Esophagus muscularis mucosa (tissue), 4 donors: ENCODE measurements at places on chromosomes 11 and 22. TPM values are rescaled to one million over a fixed set of nuclear protein-coding genes. Genes with fewer than 3 reads are reported as not detected.

DNA sequence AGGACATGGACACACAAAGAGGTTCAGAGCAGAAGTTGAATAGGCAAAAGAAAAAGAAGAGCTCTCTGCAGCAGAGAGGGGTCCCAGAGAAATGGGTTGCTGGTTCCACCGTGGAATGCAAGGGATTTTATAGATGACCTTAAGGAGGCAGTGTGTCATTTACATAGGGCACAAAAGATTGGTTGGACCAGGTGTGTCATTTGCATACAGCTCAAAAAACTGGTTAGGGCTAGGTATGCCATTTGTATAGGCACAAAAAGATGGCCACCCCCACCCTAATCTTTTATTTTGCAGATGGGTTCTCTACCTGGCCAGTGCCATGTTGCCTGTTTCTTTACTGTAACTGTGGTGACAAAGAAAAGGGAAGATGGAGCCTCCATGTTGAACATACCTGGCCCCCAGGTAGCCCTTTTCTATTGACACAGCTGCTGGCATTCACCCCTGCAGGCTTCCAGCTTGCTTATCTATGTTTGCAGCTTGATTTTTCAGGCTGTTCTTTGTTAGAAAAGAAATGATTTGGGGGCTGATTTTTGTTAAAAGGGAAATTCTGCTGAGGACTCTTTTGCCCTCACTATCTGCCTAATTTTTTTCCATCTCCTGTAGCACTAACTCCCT, 3.1 kb upstream of the CAVIN3 start:
- H3K4me1 ChIP-seq: peaks cover 41% of the 10 kb centered on the region
- DNase-seq: no peak
- no peaks in the 10 kb centered on the region for H3K36me3 ChIP-seq
- H3K27ac ChIP-seq: no peak overlapping the region

DNA sequence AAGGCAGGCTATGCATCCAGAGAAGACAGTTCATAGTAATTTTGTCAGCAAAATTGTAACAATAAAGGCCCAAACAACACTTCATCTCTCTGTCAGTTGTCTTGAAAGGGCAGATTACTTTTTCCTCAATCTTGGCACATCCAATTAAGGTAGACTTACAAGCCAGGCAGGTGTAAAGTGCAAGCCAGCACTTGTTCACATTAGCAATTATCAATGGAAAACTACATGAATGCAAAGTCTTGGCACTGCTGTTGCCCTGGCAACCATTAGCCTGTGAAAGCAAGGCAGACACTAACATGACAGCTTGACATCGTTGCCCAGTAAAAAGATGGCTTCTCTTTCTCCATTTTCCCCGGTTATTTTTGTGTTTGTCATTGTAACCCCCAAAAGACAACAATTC, 677.2 kb upstream of the TENM4 start:
- no peak overlapping the region for H3K4me3 ChIP-seq
- no peaks in the 10 kb centered on the region for H3K36me3 ChIP-seq
- no peak for DNase-seq
- no peak overlapping the region for H3K27ac ChIP-seq
- H3K4me1 ChIP-seq: no peaks in the 10 kb centered on the region

GRCh38 chr11:2076441-2076840, 62.7 kb downstream of the IGF2 start:
- H3K36me3 ChIP-seq: no peaks in the 10 kb centered on the region
- no peak for DNase-seq
- no peaks in the 10 kb centered on the region for H3K4me1 ChIP-seq
- H3K4me3 ChIP-seq: no peak overlapping the region

DNA sequence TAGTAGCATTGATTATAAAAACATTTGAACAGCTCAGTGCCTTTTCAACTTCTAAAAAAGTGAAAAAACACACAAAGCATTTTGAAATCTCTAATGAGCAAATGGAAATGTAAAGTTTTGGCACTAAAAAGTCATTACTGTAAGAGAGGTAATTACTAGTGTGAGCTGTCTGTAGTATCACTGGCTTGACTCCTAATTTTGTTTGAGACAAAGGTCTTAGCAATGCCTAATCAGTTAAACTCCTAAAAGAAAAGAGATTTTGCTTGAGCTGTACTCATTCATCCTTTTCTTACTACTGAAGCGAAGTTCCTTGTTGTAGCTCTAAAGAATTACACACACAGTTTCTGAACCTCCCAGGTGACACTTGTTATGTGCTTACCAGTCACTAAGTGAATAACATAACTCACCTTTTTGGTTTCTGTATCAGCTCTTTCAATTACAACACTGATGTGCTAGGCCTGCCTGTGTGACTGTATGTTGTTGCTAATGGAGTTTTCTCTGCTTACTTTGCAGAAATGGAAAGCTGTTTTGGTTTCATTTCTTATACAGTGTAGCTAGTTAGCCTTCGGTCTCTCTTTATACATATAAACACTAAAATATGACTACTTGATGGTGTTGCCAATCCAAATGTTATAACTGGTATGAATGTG, 924.4 kb upstream of the TENM4 start:
- H3K36me3 ChIP-seq: no peaks in the 10 kb centered on the region
- no peak for DNase-seq
- no peak overlapping the region for H3K4me3 ChIP-seq
- no peak overlapping the region for H3K27ac ChIP-seq
- H3K4me1 ChIP-seq: no peaks in the 10 kb centered on the region

GRCh38 chr22:18056807-18057474, 20.8 kb upstream of the PEX26 start:
- DNase-seq: no peak
- no peak overlapping the region for H3K4me3 ChIP-seq
- no peaks in the 10 kb centered on the region for H3K27me3 ChIP-seq
- no peaks in the 10 kb centered on the region for H3K36me3 ChIP-seq
- peak overlapping the region; percentile 85 for H3K27ac ChIP-seq

GRCh38 chr11:123640677-123641494, 13.5 kb downstream of the SCN3B start:
- no peaks in the 10 kb centered on the region for H3K4me1 ChIP-seq
- H3K36me3 ChIP-seq: no peaks in the 10 kb centered on the region
- no peak for DNase-seq
- H3K27ac ChIP-seq: no peak overlapping the region

GRCh38 chr22:33957086-33957485, 36.8 kb upstream of the LARGE1 start:
- H3K27me3 ChIP-seq: no peaks in the 10 kb centered on the region
- H3K27ac ChIP-seq: no peak overlapping the region
- no peak overlapping the region for H3K4me3 ChIP-seq
- H3K4me1 ChIP-seq: no peaks in the 10 kb centered on the region

DNA sequence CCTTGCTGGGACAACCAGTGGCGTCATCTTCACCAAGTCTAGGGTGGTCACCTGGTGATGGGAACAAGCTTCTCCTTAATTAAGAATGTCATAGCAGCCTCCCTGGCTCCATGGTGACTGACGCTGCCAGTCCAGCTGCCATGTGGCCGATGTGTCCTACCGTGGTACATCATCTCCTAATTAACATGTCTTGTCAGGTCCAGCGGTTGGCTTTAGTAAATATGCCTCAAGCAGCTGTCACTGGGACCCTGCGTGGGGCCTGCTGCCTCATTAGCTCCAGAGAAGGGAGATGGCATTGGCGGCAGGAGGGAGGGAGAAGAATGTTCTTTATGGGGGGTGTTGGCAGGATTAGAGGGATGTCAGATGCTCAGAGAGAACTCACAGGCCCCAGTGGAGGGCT, 271.9 kb downstream of the ST3GAL4 start:
- no peaks in the 10 kb centered on the region for H3K27me3 ChIP-seq
- H3K27ac ChIP-seq: no peak overlapping the region
- DNase-seq: no peak
- H3K4me1 ChIP-seq: no peaks in the 10 kb centered on the region

DNA sequence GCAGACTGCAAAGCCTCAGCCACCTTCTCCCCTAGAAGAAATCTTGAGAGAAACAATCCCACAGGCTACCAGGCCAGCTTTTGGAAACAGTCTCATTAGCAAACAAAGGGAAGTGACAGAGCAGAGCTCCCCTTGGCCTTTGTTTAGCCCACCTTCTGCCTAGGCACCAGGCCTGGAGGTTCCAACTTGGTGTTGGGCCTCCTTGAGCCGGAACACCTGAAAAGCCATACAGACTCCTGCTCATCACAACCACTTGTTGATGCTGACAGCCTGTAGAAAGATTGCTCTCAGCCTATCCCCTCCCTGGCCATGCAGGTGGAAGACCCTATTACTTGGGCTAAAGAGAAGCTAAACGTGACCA, 26.6 kb downstream of the KCNQ1OT1 start:
- peaks cover 32% of the 10 kb centered on the region for H3K4me1 ChIP-seq
- H3K36me3 ChIP-seq: no peaks in the 10 kb centered on the region
- H3K27ac ChIP-seq: no peak overlapping the region
- no peaks in the 10 kb centered on the region for H3K27me3 ChIP-seq
- no peak overlapping the region for H3K4me3 ChIP-seq

- H3K27me3 ChIP-seq: no peaks in the 10 kb centered on the region
- no peaks in the 10 kb centered on the region for H3K36me3 ChIP-seq
- H3K27ac ChIP-seq: no peak overlapping the region
- no peak overlapping the region for H3K4me3 ChIP-seq
- DNase-seq: no peak
Measured at GRCh38 chr22:44965171-44965570, 44.6 kb downstream of the PHF21B start.

GRCh38 chr22:24190159-24190540, 8.9 kb downstream of the SUSD2 start:
- no peaks in the 10 kb centered on the region for H3K27me3 ChIP-seq
- no peak overlapping the region for H3K4me3 ChIP-seq
- no peaks in the 10 kb centered on the region for H3K36me3 ChIP-seq
- peaks cover 8% of the 10 kb centered on the region for H3K4me1 ChIP-seq
- no peak for DNase-seq

DNA sequence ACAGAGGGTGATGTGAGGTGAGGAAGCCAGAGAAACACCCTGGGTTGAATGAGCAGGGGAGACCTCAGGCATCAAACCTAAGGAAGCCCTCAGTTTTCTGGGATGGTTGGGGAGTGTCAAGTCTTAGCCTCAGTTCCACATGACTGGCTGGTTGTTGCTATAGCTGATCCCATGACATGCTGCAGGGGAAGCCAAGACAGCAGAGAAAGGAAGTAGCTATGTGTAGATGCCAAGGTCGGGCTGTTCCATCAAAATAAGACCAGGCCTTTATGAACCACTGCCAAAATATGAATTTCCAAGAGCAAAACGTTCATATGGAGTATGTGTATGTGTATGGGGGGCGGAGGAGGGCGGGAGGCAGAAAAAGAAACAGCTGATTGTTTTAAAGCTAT, 11.6 kb downstream of the CD59 start:
- H3K27ac ChIP-seq: peak overlapping the region; percentile 67
- peaks cover 80% of the 10 kb centered on the region for H3K4me1 ChIP-seq
- H3K36me3 ChIP-seq: peaks cover 16% of the 10 kb centered on the region

GRCh38 chr11:76850130-76850529, 10.6 kb upstream of the ACER3 start:
- no peak for DNase-seq
- no peaks in the 10 kb centered on the region for H3K36me3 ChIP-seq
- H3K27ac ChIP-seq: no peak overlapping the region
- peaks cover 22% of the 10 kb centered on the region for H3K4me1 ChIP-seq
- H3K27me3 ChIP-seq: no peaks in the 10 kb centered on the region
- H3K4me3 ChIP-seq: no peak overlapping the region

- no peaks in the 10 kb centered on the region for H3K27me3 ChIP-seq
- no peaks in the 10 kb centered on the region for H3K4me1 ChIP-seq
- no peaks in the 10 kb centered on the region for H3K36me3 ChIP-seq
- H3K4me3 ChIP-seq: no peak overlapping the region
- H3K27ac ChIP-seq: no peak overlapping the region
- DNase-seq: no peak
Measured at GRCh38 chr11:78535920-78536319, 38.7 kb downstream of the NARS2 start.

DNA sequence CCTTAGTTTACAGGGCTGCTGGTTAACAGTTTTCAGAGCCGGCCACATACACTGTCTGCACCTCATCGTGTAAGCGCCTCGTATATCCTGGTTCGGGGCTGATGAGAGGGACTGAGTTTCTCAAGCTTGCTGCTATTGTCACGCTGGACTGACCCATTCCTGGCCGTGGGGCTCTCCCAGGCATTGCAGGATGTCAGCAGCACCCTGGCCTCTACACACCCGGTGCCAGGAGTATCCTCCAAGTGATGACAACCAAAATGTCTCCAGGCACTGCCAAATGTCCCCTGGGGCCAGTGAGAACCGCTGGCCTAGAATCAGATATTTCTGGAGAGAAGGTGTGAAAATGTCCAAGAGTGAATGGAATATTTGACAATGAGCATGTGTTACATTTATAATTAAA, 82.8 kb downstream of the ST3GAL4 start:
- no peaks in the 10 kb centered on the region for H3K36me3 ChIP-seq
- no peak for DNase-seq
- H3K27me3 ChIP-seq: peaks cover 8% of the 10 kb centered on the region
- peaks cover 5% of the 10 kb centered on the region for H3K4me1 ChIP-seq
- no peak overlapping the region for H3K4me3 ChIP-seq

GRCh38 chr11:86931548-86932258, 23.5 kb downstream of the FZD4 start:
- no peaks in the 10 kb centered on the region for H3K27me3 ChIP-seq
- DNase-seq: no peak
- no peaks in the 10 kb centered on the region for H3K36me3 ChIP-seq
- H3K4me3 ChIP-seq: no peak overlapping the region
- H3K4me1 ChIP-seq: peaks cover 55% of the 10 kb centered on the region
- H3K27ac ChIP-seq: peak overlapping the region; percentile 38

- H3K27ac ChIP-seq: peak overlapping the region; percentile 83
- no peak for DNase-seq
- no peaks in the 10 kb centered on the region for H3K27me3 ChIP-seq
- H3K4me1 ChIP-seq: peaks cover 59% of the 10 kb centered on the region
- no peaks in the 10 kb centered on the region for H3K36me3 ChIP-seq
- no peak overlapping the region for H3K4me3 ChIP-seq
Measured at GRCh38 chr11:62402960-62403730, 15.7 kb upstream of the SCGB1A1 start.

GRCh38 chr11:9616042-9616675, 42.7 kb downstream of the WEE1 start:
- no peaks in the 10 kb centered on the region for H3K27me3 ChIP-seq
- no peaks in the 10 kb centered on the region for H3K36me3 ChIP-seq
- DNase-seq: no peak
- H3K4me3 ChIP-seq: no peak overlapping the region
- H3K27ac ChIP-seq: no peak overlapping the region
- peaks cover 34% of the 10 kb centered on the region for H3K4me1 ChIP-seq

- H3K4me1 ChIP-seq: peaks cover 15% of the 10 kb centered on the region
- H3K27me3 ChIP-seq: no peaks in the 10 kb centered on the region
- H3K4me3 ChIP-seq: no peak overlapping the region
- no peak overlapping the region for H3K27ac ChIP-seq
- no peaks in the 10 kb centered on the region for H3K36me3 ChIP-seq
- DNase-seq: no peak
Measured at GRCh38 chr11:64558065-64558745, 32.8 kb upstream of the SLC22A12 start.

The SCN4B gene
- total RNA-seq: 3.7 TPM

The KRTAP5-1 gene
- not detected for total RNA-seq

The ST14 gene
- total RNA-seq: 2.3 TPM

The RNF26 gene
- 22.0 TPM for total RNA-seq

The SYNGR1 gene
- total RNA-seq: 29.4 TPM

The PDGFD gene
- total RNA-seq: 4.7 TPM

The OR6X1 gene
- total RNA-seq: not detected

The DEUP1 gene
- total RNA-seq: not detected

The TMEM191B gene
- total RNA-seq: not detected

The IFITM10 gene
- 0.50 TPM for total RNA-seq

The UEVLD gene
- total RNA-seq: 29.5 TPM

The CXCR5 gene
- 0.17 TPM for total RNA-seq

The UPK3A gene
- not detected for total RNA-seq

The C11orf16 gene
- total RNA-seq: not detected
